ENCODE measurements at places on chromosomes 6 and 20.

DNA sequence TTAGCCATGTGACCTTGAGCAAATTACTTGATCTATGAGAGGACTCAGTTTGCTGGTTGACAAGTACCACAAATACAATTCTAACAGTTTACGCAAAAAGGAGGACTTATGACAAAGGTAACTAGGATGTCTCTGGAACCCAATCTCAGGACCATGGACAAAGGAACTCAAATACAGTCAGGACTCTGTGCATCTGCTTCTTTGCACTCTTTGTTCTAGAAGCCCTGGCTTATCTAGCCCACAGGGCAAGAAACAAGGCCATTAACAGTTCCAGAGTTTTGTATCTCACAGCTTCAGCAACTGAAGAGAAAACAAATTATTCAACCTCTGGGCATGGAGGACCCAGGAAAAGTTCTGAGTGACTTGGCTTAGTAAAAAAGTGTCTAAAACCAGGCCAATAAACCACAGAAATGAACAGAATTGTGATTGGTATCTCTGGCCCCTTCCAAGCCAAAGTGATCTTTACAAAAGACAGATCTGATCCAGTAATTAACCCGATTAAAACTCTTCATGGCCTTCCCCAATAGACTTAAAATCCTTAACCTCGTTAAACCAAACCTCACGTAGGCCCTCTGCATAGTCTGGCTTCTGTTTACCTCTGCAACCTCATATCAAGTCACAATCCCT lies 5.9 kb downstream of the WASF1 start:
- no peak for DNase-seq

DNA sequence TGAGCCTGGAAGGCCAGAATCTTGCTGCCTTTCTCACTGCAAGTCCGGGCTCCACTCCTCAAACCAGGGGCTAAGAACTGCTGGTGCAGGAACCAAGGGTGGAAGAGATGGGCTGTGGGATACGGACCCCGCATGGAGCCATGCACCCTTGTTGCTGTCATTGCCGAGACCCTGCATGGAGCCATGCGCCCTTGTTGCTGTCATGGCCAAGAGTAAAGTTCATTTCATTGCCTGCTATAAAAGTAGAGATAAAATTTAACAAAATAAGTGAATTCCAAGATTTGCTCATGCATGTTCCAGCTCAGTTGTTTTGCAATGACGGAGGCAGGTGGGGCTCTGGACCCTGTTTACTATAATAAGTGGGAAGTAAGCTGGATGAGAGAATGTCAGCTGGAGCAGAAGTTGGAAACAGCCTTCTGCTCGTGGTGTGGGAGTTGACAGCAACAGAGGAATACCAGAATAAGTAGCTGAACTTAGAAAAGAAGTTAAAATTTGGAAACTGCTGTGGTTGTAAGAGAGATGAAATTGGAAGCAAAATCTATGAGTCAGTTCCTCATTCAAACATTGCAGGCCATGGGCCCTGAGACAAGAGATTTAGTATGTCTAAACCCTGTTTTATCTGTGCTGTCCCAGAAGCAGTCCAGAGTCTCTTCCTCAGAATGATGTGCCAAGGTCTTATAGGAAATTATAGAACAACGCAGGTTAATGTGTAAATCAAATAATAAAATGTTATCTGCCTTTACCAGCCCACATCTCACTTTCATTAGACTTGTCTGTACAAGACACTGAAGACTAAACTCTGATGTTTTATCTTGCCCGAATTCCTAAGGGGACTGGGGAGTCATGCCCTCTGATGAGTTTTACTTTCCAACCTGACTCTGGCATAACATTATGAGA lies 15.8 kb upstream of the THBS2 start:
- DNase-seq, result no peak

DNA sequence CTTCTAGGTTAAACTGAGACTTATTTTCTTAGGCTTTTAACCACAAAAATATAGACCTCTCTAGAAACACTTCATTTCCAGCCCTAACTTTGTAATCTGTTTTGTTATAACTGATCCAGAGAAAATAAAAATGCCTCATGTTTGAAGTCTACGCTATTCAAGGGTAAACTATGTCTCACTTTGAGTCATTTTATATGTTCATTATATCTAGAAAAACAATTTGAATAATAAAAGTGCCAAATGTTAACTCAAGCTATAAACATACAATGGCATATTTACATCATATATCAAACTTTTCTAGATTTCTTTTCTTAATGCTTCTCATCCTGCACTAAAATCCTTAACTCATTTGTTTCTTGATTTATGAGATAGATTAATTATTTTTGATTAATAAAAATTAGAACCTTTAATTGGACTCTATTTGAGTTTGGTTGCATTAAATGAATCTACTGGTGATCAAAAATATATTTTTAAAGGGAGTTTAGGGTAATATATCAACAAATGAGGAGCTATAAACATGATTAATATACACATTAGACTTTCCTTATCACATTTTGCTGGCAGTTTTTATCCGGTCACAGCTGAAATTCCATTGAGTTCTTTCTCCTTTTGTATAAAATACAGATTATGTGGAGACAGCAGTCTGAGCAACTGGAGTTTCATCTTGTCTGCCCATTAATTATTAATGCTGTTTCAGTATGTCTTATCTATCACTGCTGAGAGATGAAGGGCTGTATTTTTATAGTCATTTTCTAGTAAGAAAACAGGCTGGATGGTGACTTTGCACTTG lies 246.5 kb downstream of the TBX18 start:
- DNase-seq, result no peak

GRCh38 chr6:26286168-26286877 lies 78.7 kb upstream of the BTN3A2 start:
- DNase-seq, result no peak

DNA sequence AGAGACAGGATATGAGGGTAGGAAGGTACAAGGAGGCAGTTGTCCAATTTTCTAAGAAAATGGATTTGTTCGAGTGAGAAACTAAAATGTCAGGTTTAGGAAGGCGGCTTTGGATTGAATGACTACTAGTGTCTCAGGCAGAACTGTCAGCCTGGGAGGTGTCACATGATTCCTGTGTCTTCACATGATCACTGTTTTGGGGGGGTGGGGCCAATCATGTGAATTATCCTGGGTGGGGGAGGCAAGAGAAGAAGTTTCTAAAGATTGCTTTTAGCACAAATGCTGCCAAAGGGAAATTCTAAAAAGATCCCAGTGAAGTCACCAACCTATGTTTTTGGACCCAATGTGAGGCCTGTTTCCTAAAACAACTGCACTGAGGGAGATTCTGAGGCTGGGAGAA lies 2.3 kb downstream of the SIRPA start:
- DNase-seq, result no peak

- DNase-seq, result no peak
These were observed 173.9 kb upstream of the PMEPA1 start for GRCh38 chr20:57883761-57884160.

- no peak for DNase-seq
These were observed 83.1 kb downstream of the SLC35F1 start for GRCh38 chr6:117990151-117990550.

GRCh38 chr6:142339968-142340658 lies 38.3 kb downstream of the ADGRG6 start:
- no peak for DNase-seq

DNA sequence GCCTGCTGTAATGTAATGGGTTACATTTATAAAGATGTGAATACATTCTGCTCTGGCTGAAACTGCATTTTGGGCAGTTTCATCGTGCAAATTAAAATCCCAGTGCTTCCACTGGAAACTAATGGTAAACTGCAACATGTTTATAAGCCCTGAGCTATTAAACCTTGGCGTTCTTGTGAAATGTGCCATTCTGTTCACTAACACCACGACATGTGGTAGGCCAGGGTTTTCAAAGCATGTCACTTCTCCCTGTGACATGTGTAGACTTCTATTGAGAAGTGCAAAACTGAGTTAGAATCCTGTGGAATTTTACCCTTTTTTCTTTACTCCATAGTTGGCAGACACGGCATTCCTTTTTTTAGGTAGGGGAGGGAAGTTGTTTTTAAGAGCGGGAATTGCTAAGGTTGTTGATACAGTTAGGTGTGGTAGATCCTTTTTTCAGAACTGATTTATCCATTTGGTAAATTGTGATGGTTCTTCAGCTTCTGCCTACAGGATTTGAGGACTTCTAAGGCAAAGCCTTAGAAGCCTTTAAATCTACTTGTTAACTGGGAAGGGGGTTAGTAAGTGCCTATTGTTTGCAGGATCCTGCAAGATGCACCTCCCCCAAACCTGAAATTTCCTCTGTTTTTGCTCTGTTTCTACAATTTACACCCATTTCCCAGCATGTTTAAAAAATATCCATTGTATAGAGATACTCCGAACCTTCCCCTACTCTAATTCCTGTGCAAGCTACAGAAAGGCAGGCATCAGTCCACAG lies 4.2 kb downstream of the SASH1 start:
- no peak for DNase-seq

DNA sequence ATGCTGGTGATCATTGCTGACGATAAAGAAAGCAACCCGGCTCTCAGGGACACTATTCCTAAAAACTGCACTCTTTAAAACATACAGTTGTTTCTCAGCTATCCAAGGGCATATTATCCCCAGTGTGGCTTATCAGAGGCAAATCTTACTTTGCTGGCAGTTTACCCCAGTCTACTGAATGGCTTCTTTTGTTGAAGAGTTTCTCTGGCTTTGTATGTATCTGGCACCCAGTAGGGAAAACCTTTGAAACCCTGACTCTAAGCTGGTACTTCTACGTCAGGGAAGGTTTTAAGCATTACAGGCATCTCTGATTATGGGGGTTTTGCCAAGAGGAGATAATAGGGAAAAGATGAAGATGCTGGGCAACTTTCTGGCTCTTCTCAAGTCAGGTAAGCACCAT lies 637.6 kb upstream of the CHD6 start:
- no peak for DNase-seq

DNA sequence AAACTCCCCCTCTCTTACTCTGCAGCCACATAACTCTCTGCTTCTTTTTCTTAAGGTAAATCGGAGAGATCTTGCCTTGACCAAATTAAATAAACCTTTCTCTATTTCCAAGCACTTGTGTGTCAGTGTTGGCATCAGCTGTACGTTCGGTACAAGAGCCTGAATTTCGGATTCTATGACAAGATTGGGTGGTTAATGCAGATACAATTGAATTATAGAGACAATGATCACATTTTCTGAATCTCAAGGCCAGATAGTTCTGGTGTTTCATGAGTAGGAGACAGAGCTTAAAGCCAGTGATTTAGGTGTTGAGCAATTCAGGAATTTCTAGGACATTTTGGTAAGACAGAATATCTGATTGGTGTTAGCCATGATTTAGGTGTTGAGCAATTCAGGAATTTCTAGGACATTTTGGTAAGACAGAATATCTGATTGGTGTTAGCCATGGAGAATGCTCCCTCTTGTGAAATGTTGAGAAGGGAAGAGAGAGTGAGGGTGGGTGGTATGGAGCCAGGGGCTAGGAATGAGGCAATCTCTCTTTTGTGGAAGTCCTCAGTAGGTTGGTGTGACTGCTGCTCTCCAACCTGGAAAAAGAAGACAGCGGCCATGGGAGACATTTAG lies 5.1 kb downstream of the SPINT3 start:
- DNase-seq, result no peak

DNA sequence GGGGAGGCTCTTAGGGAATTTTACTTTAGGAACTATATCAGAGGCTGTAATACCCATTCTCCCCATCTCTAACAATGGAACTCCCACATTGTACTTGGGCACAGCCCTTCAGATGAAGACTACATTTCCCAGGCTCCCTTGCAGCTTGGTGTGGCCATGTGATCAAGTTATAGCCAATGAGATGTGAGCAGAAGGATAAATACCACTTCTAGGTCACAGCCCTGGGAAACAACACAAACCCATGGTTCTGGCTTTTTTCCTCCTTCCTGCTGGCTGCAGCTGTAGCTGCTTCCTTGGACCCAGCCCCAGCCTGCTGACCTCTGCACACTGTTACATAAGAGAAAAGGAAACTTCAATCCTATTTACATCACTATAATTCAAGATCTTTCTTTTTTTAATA lies 445.9 kb upstream of the JARID2 start:
- DNase-seq, result peak; percentile 54
